ENCODE measurements at places on chromosomes 11 and 22. TPM values are rescaled to one million over a fixed set of nuclear protein-coding genes. Genes with fewer than 3 reads are reported as not detected.

SCN2B gene
- not detected for total RNA-seq

C11orf21 gene
- under 0.01 TPM for total RNA-seq

TTC28 gene
- total RNA-seq: 17.8 TPM

COPB1 gene
- 313 TPM for total RNA-seq

NXPE2 gene
- total RNA-seq: 0.76 TPM
